ENCODE measurements at places on chromosomes 3 and 15.

- DNase-seq, result no peak
These were observed 79.6 kb downstream of the NFKBIZ start for GRCh38 chr3:101928890-101929289.

- no peak for DNase-seq
These were observed 1.3 kb upstream of the KLHL40 start for GRCh38 chr3:42683875-42684598.

- no peak for DNase-seq
These were observed 14.8 kb upstream of the CX3CR1 start for GRCh38 chr3:39294446-39295183.

DNA sequence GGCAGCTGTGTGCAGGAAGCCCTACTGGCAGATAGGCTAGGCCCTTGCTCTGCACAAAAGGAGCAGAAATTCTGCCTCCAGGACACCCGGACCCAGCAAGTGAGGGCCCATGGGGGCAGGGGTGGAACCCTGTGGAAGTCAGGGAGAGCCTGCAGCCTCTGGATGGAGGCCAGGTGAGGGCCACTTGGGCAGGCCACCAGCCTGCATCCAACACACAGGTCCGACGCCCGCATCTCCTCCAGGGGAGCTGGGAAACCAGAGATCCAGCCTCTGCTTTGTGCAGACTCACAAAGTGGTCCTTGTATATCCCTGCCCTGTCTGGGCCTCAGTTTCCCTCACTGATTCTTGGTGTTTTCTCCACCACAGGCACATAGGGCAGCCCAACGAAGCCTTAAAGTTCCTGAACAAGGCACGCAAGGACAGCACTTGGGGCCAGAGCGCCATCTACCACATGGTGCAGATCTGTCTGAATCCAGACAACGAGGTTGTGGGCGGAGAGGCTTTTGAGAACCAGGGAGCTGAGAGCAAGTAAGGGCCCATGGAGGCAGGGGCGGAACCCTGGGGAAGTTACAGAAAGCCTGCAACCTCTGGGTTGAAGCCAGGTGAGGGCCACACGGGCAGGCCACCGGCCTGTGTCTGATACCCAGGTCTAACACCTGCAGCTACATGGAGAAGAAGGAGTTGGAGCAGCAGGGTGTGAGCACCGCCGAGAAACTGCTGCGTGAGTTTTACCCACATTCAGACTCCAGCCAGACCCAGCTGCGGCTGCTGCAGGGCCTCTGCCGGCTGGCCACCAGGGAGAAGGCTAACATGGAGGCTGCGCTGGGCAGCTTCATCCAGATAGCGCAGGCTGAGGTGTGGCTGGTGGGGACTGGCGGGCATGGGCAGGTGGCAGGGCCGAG is 16.6 kb downstream of the CSRNP1 start:
- DNase-seq, result no peak

DNA sequence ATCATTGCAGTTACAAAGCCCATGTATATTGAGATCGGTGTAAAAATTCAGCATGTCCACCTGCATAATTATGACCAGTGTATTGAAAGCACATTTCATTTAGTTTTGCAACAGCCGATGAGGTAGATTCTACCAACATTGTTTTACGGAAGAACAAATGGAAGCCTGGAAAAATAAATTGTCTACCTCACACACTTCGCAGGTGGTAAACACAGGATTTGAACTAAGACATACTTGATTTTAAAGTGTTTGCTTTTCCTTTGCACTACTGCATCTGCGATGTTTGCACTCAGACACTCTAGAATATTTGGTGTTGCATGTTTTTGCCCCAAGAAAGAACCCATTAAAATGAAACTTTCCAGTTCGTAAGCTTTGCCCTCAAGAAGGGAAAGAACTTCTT is 148.4 kb downstream of the PGPEP1L start:
- no peak for DNase-seq

DNA sequence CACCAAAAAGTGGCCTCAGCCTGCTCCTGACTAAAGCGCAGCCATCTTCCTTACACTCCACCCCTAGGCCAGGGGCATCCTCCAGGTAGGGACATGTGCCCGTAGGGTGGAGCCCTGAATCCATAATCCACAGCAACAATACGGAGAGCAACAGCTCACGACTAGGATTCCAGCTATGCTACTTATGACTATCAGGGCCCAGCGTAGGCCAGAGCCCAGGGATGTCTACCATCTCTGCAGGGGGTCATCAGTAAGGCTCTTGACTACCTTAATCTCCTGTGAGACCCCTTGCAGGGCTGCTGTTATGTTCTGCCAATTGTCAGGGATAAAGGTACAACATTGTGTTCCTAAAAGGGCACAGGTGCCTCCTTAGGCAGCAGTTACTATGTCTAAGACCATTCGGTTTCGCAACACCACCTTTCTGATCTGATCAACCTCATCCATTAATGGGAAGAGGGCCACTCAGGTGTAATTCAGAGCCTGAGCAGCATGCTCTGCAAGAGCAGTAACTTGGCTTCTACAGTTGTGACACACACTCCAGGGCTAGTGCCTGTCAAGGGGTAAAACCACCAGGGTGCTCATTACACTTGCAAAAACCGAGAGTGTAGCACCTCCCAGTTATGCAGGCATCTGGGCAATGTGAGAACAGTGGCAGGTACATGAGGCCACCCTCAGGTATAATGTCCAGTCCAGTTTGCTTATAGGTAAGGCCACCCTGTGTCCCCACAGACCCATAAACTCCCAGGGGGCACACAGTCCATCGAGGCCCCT is 11.0 kb downstream of the CCRL2 start:
- DNase-seq, result no peak

- DNase-seq, result no peak
These were observed 54.2 kb downstream of the MAP4 start for GRCh38 chr3:47961815-47962606.

GRCh38 chr3:148854061-148854460 is 11.0 kb upstream of the CPA3 start:
- no peak for DNase-seq

GRCh38 chr3:73695841-73696240 is 71.1 kb upstream of the PDZRN3 start:
- DNase-seq, result no peak

- DNase-seq, result no peak
These were observed 1.0 kb upstream of the CCR5 start for GRCh38 chr3:46369675-46370132.

- no peak for DNase-seq
These were observed 188.3 kb downstream of the APBA2 start for GRCh38 chr15:29074045-29074444.

- DNase-seq, result no peak
These were observed 18.9 kb downstream of the TLE3 start for GRCh38 chr15:70078578-70079417.

DNA sequence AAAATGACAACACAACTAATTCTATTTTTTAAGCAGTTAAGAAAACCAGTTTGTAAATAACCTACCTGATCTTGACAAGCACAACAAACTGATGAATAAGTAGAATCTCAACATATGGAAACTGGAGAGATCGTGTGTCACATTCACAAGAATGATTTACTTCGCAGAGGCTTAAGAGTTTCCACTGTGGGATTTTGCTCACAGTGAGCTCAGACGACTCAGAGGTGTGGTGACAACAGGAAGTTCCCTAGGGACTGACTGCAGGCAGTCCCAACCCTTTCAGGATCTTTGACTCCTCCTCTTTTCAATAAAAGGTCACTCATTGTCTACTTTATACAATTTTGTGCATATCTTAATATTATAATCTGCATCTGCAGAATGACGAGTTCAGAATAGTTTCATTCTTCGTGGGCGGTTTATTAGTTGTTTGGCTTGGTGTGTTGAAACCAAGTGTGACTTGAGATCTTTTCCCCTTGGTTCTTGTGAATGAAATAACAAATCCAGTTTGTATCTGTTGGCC is at the start of gene LIPH:
Gene LIPH, minus strand, starts transcription at position 231 of the 520 bp plus-strand sequence. Its CDS starts 117 bp downstream, at position 114.
- no peak for DNase-seq

DNA sequence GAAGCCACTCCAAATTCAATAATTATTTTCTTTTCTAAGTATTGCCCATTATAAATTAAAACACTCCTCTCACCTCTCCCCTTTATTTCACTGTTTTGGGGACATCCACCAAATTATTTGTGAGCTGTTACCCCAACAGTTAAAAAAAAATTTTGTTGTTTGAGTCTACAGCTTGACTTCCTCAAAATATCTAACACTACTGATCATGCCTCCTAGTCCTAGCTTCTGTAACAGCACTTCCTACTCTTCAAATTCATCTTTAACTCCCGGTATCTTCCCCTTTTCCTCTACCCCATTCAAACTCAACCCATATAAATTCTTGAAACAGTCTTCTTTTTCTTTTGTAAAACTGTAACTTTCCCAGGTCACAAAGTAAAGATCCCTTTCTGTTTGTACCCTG is 15.9 kb downstream of the PARL start:
- DNase-seq, result no peak

Data from memory B cell (primary cell).